ENCODE measurements at places on chromosomes 5 and 9.

DNA sequence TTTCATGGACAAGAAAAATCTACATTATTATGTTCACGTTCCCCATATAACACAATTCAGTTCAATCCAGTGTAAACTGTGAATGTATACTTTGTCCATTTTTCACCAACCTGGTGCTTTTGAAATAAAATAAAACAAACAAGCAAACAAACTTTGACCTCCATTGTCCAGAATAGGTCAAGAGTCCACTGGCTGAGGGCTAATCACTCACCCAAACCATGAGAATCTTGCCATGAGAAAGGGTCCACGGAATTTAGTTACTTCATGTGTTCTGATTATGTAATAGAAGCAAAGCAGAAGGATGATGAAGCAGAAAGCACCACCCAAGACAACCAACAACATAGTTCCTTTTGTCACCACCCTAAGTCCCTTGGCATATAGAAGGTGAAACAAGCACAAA, 28.7 kb downstream of the DIAPH1 start:
- DNase-seq = no peak

GRCh38 chr9:30301271-30301963, 2083.0 kb upstream of the ACO1 start:
- no peak for DNase-seq

DNA sequence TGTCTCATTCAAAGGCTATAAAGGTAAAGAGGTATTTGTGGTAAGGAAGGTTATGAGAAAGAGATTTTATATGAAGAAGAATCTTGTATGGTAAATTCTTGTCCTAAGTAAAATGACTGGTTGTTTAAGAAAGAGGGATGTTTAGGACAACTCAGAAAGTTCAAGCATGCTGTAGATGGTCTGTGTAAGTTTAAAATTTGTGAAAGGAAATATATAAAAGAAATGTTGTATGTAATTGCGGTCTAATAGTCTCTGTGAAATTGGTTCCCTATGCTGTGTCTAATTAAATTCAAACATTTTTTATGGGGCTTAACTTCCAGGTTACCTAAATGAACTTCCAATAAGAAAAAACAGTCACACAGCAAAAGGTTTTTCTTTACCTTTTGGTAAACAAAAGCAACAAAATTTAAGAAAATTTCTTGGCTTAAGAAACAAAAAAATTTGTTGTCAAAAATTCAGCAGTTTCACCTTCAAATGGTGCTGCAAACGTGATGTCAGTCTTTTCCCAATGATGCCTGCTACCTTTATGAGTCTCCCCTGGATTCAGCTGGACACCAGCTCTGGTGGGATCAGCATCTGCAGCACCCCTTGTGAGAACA, 83.0 kb upstream of the FCN1 start:
- DNase-seq = no peak

- DNase-seq = no peak
Observed at GRCh38 chr5:58498340-58498942, 7.2 kb downstream of the GAPT start.

GRCh38 chr5:170238456-170239196, 5.8 kb downstream of the C5orf58 start:
- DNase-seq = no peak

DNA sequence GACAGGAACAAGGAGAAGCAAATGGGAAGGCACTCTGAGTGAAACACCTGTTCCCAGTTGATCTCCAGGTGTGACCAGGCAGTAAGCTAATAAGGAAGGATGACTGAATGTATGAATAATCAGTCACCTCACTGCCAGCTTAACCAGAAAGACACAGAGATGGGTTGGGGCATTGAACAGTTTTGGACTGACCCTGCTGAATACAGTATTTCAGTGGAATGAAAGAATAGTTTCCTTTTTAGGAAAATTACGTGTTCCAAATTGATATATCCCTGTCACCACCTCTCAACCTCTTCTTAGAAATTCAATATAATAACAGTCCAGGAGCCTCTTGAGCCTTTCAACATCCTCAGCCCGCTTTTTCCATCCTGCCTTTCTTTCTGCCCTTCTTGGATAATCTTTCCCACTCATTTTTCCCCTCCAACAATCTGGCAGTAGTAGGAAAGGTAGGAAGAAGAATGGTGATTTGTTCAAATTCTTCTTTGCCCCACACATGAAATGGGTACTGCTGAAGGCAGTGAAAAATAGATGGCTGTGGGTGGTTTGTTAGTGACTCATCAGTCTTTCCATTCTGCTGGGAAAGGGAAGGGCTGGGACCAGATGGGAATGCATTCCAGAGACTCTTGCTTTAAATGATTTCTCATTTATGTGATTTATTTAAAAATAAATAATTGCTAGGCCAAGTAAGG, 117.9 kb downstream of the ZSWIM6 start:
- no peak for DNase-seq

GRCh38 chr5:138739938-138740337, 13.3 kb upstream of the CTNNA1 start:
- no peak for DNase-seq

- no peak for DNase-seq
Observed at GRCh38 chr5:13997514-13997913, 53.0 kb upstream of the DNAH5 start.

- no peak for DNase-seq
Observed at GRCh38 chr5:167030500-167031120, 1260.8 kb upstream of the WWC1 start.

DNA sequence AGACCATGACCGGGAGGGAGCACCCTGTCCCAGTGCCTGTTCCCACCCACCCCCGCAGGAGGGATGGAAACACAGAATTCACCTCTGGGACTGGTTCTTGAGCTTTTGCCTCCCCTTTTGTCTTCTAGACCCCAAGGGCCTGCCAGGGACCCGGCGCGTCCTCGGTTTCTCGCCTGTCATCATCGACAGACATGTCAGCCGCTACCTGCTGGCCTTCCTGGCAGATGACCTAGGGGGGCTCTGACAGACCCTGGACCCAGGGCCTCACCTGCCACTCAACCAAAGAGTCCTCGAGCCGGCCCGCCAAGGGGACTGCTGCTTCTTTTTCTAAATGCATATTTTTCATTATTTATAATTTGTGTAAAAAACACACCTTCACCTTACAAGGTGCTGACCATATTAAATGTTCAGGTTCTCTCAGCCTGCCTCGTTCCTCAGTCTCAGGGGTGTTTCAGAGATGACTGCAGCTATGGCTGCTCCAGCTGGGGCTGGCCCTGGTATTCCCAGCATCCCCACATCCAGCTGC, 16.9 kb downstream of the CARD19 start:
- DNase-seq = no peak

DNA sequence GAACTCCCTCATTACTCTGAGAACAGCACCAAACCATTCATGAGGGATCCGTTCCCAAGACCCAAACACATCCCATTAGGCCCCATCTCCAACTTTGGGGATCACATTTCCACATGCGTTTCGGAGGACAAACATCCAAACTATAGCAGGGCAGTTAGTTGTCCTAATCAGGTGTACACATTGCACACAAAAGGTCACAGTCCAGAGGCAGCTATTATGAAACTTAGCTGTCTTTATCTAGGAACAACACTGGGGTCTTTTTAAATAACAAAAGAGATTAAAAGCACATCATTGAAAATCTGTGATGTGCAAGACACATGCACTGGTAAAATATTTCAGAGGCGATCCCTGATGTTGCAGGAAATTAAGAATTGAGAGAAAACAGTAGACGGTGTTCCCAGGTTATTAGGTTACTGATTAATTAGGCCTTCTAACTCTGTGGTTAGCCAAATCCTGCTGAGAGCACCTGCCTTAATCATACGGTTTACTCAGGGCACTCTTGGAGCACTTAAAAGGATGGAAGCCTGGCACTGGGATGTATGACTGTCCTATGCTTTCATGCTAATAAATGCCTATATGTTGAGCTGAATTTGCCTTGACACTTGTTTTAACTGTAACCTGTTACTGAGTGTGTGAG, 1574.5 kb upstream of the WWC1 start:
- DNase-seq = no peak

- peak; percentile 92 for DNase-seq
Observed at GRCh38 chr9:128218518-128219389, 15.6 kb downstream of the DNM1 start.

- no peak for DNase-seq
Observed at GRCh38 chr5:41851116-41851515, 19.1 kb downstream of the OXCT1 start.

- DNase-seq = no peak
Observed at GRCh38 chr9:27094640-27095298, 14.3 kb upstream of the TEK start.

DNA sequence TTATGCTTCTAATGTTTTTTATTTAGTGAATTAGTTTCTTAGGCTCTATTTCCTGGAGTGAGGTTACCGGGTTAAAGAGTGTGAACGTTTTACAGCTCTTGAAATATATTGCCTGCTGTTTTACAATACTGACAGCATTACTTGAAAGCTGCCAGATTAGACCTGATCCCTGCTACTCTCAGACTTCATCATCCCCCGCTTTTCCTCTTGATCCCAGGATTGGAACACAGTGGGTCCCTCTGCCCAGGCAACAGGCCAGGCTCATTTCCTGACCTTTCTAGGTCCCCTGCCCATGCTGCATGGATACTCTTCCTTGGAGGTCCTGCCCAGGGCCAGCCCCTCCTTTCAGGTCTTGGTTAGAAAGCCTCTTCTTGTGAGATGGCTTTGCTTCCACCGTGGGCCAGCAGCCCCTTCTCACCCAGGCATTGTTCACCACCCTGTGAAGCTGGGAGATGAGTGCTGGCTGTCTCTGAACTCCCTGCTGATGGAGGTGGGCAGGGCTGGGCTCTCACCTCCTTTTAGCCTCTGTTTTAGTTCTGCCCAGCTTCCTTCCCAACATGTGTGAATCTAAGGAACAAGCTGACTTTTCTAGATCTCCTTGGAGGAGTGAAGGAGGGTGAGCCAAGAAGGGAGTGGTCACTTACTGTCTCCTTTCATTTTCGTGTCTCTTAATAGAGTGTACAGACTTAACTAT, 15.5 kb upstream of the FAM120AOS start:
- DNase-seq = no peak

- no peak for DNase-seq
Observed at GRCh38 chr5:177092178-177093081, 5.7 kb downstream of the FGFR4 start.

DNA sequence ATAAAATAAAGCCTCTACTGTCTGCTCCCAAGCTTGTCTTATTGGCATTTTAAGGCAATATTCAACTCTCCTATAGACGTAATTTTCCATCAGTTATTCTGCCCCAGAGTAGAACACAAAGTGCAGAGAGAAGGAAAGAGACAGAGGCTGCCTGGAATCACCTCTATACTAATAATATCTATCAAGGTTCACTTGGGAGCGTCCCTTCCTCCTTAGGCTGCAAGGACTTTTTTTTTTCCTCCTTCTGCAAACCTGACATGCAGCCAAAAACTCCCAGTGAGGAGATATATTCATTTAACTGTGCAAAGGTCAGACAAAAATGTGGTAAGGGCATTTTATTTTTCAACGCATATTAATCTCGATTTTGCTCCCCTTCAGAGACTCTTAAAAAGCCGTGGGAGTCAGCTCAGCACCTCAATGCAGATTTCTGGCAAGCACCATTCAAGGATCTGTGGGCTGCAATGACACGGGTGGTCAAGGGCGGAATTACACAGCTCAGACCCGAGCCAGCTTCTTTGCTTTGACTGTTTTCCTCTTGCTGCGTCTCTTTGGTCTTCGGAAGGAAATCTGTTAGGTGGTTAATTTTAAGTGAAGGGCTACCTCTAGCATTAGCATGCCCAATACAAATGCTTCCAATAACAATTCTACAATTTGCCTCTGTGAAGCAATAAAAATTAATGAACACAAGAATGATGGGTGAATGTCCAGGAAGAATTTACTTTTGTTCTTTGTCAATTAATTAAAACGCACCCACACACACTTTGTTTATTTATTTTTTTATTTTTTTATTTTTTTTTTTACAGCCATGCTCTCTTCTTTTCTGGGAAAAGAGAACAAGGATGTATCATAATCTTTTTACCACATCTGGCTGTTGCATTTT, 587.7 kb upstream of the GRAMD2B start:
- DNase-seq = no peak

DNA sequence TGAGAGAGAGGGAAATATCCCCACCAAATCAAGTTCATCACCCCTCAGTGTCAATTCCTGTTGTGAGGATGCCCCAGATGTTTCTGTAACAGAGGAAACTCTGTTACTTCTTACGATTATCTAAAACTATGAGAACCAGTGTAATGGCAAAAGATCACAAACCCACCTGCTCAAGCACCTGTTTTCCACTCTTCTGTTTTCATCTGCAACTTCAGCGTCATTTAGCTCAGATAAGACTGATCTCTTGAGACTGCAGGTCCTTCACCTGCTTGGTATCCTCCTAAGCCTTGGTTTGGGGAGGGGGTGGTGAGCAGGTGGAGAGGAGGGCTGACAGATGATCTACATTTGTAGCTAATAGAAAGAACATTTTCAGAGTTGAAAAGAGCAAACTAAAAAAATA, 229.3 kb downstream of the SLF1 start:
- DNase-seq = no peak

DNA sequence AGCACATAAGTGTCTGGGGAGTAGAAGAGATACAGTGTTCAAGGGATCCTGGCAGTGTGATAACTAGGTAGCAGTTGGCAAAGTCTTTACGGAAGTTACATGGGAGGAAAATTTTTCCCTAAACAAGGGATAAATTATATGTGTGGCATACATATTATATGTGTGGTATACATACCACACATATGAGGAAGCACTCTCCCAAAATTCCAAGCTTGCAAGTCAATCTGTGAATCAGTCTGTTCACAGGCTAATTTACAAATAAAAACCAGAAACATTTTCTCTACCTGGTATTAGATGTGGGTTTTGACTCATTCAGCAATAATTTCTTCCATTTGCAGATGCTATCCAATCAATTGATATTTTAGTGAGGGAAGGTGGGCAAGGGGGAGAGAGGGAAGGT, 110.0 kb downstream of the ISOC1 start:
- DNase-seq = no peak

- no peak for DNase-seq
Observed at GRCh38 chr9:124493794-124494479, 13.3 kb downstream of the NR5A1 start.

DNA sequence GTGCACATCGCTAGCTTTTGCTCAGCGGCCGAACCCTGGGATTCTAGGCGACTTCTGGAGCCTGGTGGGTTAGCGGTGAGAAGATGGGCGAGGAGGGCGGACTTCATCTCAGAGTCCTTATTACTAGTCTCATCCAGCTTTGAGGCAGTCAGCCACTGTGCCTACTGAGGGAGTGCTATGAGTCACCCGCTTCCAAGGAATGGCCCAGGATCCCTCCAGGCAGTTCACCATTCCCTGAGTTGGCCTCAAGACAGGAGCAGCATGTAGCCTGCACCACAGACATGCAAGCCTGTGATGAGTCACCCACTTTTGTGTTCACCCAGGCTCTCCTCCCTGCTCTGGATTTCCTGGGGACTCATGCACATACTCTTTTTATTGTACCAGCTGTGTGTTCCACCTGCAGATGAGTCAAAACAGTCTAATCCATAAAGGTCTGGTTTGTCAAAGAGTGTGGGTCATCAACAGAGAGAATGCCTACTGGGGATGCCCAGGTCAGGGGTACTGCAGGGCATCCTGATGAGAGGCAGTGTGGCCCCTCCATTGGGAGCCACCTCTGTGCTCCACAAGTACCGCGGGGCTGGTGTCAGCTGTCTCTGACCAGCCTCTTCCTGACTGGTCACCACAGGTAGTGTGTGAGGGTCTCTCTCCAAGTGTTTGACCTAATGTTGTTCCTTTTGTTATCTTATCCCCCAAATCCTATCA, 20.2 kb downstream of the SLC22A5 start:
- peak; percentile 32 for DNase-seq

Measured in activated CD4-positive, alpha-beta T cell treated with anti-CD3 and anti-CD28 coated beads, Interleukin-2, amount 50 U/mL, for 24 hours (primary cell).